ENCODE measurements at places on chromosomes 13 and 19.

DNA sequence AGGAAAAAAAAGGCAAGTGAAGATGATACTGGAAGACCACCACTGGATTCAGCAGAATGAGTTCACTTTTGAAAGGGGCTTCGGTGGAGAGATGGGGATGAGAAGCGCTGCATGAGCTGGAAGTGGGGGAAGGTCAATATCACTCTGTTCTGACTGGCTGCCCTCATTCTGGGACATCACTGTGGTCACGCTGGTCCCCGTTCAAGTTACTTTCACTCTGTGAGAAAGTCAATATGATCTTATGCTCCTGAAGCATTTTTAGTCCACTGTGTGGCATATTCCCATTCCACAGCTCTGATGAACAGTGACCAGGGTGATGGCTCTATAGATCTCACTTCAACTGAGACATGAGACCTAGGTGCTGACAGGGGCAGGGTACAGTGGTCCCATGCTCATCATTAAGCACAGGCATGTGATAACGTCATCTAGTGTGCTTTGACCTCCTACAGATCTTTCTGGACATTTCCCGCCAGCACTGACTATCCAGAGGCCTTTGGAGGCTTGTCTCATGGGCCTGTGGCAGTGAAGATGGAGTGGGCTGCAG is 40.2 kb upstream of the GPR183 start:
- no peak for DNase-seq

- DNase-seq, result no peak
These were observed 61.3 kb downstream of the DCLK1 start for GRCh38 chr13:36069881-36070366.

GRCh38 chr13:75764251-75764925 is 128.3 kb downstream of the LMO7 start:
- DNase-seq, result no peak

GRCh38 chr13:45847554-45848224 is 3.9 kb downstream of the SIAH3 start:
- DNase-seq, result no peak

GRCh38 chr13:22161871-22162270 is 491.0 kb downstream of the FGF9 start:
- no peak for DNase-seq

- DNase-seq, result no peak
These were observed 36.0 kb upstream of the PABPC3 start for GRCh38 chr13:25059958-25060357.

GRCh38 chr13:77740931-77741596 is 43.6 kb downstream of the SLAIN1 start:
- DNase-seq, result no peak

GRCh38 chr13:66560189-66560588 is 669.9 kb downstream of the PCDH9 start:
- DNase-seq, result no peak

- DNase-seq, result no peak
These were observed 5.9 kb downstream of the MIPEP start for GRCh38 chr13:23883255-23883654.

DNA sequence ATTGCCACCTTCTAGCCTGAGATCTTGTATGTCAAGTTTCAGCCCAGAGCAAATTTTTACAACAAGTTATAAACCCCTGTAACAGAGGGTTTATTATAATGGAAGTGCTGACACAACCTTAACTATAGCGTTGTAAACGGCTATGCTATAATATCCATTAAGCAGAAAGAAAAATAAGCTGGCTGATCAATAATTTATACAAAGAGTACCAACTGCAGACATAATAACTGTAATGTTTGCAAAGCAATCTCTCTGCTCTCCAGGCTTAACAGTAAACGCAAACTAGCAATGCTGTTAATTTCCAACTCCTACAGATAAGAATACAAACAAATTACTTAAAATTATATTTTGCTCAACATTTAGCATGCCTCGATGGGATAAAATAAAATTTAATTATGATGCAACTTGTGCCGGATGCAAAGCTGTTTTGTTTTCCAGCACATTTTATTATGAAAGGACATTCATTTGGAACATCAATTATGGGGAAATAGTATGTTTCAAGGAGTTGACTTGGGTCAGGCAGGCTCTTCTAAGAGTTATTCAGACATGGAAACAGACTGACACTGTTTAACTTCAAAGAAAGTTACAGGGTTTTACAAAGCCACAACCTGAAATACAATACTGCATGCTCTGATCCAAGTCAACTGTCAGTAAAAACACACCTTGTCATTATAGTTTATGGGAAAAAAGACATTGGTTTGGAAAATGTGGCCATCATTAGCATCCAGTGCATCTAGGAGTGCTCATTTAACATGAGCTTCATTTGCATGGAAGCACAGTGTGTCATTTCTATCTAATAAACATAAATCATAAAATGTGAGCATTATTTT is 6.6 kb upstream of the DACH1 start:
- no peak for DNase-seq

- no peak for DNase-seq
These were observed 796.9 kb downstream of the SLITRK1 start for GRCh38 chr13:83085186-83085900.

- DNase-seq, result no peak
These were observed 95.5 kb downstream of the MIPEP start for GRCh38 chr13:23793711-23794110.

DNA sequence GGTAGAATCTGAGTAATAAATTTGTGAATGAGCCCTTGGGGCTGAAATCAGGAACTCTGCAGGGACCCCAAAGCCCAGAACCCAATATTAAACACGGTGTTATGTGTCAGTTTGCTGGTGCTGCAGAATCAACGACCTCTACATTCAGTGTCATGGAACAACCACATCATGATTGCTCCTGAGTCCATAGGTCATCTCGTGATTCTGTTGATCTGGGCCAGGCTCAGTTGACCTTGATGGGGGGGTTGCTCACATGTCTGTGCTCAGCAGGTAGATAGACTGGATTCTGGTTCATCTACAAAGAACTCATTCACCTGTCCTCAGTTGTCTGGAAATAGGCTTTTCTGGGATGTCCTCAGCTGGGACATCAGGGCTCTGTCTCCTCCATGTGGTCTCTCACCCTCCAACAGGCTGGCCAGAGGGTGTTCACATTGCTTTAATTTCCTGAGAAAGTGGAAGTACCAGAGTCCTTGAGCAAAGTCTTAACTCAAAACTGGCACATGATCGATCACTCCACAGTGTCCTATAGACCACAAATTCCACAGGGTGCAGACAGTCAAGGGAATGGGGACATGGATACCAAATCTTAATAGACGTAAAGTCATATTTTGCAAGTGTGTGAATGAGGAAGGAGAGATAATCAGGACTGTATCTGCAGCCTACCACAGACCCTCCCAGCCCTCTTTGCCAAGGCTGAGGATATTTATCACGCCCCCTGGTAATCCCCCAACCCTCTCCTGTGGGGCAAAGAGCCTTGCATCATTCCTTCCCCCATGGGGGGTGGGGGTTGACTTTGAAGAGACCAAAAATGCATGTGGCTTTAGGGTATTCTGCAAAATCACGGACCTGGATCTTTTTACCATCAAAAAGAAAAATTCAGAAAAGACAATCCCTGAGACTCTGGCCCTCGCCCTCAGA is 39.3 kb upstream of the IGFL1 start:
- DNase-seq, result no peak

DNA sequence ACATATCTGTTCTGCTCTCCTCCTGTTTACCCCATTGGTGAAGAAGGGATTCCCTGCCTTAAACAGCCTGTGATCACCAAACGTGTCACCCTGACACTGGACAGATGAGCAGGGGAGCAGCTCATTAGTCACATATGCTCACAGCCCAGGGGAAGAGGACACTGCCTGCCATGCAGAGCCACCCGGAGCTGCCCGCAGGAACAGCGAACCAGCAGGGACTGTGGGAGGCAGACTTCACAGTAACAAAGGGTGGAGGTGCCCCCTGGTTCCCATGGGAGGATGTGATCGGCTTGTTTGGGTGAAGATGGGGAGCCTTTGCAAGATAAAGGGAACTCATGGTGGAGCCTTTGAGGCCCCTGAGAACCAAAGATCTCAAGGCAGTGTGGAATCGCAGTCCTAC is 88.6 kb upstream of the FARP1 start:
- DNase-seq, result no peak

GRCh38 chr13:104086210-104086609 is 1020.0 kb upstream of the SLC10A2 start:
- DNase-seq, result no peak

DNA sequence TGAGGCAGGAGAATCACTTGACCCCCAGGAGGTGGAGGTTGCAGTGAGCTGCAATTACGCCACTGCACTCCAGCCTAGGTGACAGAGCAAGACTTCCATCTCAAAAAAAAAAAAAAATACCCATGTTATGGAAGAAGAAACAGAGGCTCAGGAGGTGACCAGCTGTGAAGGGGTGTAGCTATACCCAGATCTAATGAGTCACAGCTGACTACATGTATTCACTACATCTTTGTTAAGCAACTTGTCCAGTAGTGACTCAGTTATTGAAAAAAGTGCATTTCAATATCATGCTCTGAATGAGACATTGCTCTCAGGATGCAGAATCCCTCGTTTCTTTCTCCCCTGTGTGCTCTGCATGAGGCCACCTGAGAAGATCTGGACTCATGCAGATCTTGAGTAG is 16.1 kb upstream of the SPART start:
- no peak for DNase-seq

- no peak for DNase-seq
These were observed 9.3 kb downstream of the ZIC5 start for GRCh38 chr13:99962242-99962641.

DNA sequence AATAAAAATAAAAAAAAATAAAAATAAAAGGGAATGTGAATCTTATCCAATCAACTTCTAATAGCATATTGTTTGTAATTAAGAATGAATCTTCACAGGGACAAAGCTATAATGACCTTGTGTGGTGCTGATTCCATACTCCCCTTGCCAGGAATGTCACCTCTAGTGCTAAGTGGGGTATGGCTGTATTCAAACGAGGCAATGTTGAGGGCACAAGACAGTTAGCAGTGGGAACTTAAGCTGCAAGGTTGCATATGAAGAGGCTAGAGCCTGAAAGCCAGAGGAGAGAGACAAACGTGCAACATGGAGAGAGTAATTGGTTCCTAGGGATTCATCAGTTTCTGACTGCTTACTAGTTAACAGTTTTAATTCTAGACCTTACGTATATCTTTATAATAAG is 43.9 kb upstream of the CSNK1A1L start:
- DNase-seq, result no peak

- DNase-seq, result no peak
These were observed 34.8 kb downstream of the PCDH17 start for GRCh38 chr13:57666131-57666953.

DNA sequence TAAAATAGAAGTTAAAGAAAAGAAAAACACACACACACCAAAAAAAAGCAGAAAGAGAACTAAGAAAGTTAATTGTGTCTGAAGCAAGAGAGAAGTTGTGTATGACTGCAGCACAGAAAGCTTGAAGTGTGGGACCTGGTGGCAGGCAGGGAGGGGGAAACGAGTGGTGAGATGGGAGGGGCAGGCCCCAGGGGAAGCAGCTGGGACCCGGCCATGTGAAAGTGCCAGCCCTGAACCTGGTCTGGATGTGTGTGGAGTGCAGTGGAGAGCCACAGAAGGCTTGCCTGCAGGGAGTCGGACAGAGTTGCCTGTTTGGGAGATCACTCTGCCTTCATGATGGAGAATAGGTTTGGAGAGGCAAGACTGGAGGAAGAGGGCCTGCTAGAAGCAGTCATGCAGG is 199.0 kb downstream of the GGACT start:
- DNase-seq, result no peak

DNA sequence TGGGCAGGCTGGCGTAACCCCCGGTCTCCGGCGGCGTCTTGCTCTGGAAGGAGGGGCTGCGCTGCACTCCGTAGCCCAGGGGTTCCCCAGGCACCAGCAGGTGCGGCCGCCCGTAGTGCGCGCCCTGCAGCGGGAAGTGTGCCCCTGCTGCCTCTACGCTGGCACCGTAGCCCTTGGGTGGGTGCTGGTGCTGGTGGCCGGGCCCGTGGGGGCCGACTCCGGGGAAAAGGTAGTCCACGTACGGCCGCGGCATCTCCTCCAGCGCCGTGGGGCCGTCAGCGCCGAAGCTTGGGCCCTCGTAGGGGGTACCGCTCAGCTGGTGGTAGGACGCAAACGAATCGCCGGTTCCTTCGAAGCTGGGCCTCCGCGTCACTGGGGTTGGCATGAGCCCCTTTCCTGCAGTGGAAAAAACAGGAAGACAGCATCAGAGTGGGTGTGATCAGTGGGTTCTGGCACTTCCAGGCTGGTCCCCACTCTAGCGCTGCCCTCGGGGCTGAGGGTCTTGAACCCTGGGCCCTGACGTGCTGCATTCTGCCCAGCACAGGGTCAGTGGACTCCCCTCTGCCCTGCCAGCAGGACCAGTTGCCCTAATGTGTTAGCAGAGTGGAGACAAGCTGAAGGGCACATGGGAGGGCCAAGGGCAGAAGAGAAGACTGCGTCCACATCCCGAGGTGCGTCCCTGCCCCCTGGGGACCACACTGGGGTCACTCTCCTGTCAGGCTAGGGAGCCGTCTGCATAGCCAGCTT is 72.3 kb downstream of the LATS2 start:
- DNase-seq, result no peak

GRCh38 chr19:1481224-1481892 is 2.3 kb upstream of the C19orf25 start:
- DNase-seq, result no peak

DNA sequence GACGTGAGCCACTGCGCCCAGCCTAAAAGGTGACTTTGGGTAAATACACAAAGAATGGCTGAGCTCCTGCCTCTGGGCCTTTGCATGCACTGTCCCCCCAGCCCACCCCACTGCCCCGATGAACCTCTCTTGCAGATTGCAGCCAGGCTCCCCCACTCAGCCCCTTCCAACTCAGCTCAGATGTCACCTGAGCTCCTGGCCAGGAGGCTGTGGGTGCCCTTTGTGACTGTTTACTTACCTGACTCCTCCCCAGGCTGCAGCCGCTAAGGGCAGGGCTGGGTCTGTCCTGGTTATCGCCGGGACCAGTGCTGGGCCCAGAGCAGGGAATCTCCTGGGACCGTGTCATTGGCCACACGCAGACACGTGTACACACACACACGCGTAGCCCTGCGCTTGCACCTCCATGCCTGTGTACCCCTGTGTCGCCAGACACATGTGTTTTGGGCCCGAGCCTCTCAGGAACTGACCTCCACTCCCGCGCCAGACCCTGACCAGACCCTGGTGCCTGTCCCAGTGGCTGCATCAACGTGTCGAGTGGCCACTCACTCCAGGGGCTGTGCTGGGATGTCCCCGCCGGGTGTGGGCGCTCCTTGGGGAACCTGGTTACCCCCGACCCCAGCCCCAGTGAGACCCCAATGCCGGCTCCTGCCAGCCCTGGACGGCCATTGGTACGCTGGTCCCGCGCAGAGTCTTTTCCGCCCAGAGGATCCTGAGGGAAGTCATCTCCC is 18.7 kb downstream of the EFNA2 start:
- no peak for DNase-seq
